ENCODE measurements at places on chromosomes 2 and 18. TPM values are rescaled to one million over a fixed set of nuclear protein-coding genes. Genes with fewer than 3 reads are reported as not detected.

DNA sequence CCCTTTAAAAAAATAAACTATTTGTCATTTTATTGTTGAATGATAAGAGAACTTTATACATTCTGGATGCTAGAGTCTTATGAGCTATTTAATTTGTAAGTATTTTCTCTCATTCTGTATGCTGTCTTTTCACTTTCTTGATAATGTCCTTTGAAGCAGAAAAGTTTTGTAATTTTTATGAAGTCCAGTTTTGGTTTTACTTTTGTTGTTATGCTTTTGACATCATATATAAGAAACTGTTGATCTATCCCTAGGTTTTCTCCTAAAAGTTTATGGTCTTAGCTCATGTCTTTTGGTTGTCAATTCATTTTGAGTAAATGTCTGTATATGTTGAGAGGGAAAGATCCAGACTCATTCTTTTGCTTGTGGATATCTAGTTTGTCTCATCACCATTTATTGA is 52.5 kb downstream of the TMEM247 start:
- no peak for DNase-seq

DNA sequence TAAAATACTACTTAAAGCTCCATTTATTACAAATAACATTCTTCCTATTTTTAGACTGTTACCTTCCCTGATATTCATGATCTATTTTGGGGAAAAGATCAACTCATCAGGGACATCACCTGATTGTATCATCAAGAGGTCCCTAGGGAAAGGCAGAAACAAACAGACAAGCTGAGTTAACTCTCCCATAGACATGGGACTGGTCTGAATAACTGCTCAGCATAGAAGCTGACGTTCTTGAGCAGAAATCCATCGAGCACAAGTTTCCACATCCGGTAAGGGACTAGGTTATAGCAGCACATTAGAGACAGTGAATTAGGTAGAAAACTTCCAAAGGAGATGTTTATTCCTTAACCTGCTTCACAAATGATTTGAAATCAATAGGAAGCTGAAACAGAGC is 1100.4 kb upstream of the SLC39A10 start:
- no peak for DNase-seq

Gene ERMN
- not detected for total RNA-seq

GRCh38 chr2:211941216-211941747 is 597.3 kb downstream of the ERBB4 start:
- no peak for DNase-seq

Gene ERICH2
- total RNA-seq: 2.0 TPM

DNA sequence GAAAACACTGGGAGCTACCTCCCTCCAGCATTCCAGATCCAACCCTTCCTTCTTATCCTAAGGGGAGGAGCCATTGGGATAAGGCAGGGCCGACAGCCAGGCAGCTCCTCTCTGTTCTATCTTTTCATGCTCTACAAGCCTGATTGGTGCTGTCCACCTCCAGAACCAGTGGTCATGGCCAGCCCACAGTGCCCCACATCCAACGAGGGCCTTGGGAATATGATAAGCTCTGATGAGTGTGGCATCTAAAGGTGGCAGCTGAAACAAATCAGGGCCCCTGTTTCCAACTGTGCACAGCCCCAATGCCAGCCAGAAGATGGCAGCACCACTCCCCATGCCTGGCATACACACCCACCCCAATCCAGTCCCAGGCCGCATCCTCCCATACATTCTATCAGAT is 329.3 kb downstream of the C1D start:
- DNase-seq: peak; percentile 28

Gene CFC1
- total RNA-seq: not detected

DNA sequence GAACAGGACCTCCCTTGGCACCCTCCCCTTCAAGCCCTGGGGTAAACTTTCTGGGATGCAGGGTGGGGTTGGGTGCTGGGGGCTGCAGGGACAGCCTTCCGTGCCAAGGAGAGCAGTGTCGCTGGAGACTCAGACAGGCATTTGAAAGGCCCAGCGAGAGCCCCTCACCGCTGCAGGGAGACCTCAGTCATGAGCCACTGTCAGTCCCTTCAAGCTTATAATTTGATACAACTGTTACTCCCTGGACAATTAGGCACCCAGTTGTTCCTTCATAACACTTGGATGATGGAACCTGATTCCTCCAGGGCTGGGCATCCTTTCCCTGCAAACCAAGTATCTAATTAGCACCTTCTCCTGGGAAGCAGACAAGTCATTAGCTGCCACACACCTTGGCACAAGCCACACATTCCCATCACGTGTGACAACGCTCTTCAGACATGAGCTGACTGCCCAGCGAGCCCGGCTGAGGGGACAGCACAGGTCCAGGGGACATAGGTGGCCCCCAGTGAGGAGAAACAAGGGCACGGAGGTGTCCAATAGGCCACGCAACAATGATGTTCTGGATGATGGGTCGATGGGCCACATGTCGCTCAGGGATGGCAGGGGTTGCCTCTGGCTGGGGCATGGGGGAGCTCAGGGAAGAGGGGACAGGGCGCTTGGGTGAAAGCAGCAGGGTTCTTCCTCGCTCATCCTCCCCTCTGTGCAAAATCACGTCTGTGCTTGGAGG is 59.6 kb downstream of the KCNF1 start:
- DNase-seq: no peak

DNA sequence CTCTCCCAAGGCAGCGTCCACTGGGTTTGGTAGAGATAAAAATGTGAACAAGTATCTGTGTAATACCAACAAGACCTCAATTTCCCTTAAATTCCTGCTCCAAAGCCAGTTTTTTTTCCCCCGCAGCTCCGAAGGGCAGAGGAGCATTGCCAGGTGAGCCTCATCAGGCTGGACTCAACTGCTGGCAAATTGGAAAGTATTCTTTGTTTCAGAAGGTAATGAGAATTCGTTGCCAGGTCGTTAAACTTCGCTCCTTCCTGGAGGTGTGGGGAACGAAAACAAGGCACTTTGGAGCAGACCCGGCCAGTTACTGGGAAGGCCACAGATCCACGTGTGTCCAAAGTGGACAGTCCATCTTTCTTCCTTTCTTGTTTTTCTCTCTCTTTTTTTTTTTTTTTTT is 30.4 kb upstream of the ASB18 start:
- no peak for DNase-seq

Gene ASB18
- not detected for total RNA-seq

GRCh38 chr18:1361936-1362335 is 457.3 kb downstream of the ADCYAP1 start:
- no peak for DNase-seq

Gene GDF7
- total RNA-seq: 0.04 TPM

DNA sequence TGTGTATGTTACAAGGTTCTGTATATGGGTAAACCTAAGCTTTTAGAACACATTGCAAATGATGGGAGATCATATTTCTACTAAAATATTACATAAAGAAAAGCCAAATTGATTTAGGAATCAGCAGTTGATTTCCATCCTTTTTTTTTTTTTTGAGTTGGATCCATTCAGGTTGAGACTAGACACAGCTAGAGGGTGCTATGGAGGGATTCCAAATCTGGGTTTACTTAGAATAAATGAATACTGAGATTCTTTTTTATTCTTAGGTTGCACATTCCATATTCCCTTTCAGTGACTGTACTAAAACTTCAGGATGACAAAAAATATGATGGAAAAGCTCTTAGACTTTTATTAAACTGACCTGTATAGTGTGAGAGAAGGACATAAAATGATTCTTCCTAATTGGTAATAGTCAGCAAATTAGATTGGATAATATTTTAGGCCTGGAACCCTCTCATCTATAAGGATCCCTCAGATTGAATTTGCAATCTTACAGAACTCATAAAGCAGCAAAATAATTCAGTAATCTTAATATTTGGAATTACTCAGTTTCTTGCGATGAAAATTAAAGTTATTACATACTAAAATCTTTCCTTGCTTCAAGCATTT is 183.3 kb upstream of the SESTD1 start:
- no peak for DNase-seq

- peak; percentile 95 for DNase-seq
These were observed 72.4 kb upstream of the YWHAQ start for GRCh38 chr2:9703085-9703678.

DNA sequence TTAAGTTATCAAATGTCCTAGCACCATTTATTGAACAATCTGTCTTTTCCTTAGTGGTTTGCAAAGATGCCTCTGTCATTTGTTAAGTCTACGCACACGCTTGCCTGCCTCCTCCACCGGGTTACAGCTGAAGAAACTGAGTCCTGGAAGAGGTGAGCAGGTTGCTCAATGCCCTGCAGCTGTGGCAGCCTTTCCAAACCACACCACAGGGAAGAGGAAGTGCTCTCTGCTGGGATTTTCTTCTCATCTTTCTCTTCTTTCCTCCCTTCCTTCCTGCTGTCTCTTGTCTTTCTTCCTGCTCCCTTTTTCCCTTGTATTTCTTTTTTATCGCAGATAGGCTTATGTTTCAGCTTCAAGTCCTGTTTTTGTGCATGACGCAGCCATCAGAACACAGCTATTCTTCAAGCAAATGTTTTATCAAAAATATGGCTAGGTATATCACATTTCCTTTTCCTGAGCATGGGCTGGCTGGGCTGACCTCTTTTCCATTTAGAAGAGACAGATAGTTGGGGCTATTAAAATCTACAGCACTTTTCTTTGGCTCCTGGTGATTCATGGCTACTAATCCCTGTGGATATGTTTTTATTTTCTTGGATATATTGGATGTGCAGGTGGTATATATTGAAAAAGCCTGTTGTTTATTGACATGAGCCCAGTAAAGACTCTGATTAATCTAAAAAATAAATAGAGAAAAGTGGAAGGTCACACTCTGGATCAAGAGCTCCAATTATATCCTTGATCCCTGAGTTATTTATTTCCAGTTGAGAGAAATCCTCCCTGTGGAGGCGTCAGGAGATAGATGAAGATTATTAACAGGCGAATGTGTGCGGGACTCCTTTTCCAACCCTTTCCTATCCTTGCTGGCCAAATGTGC is 214.6 kb downstream of the TSN start:
- DNase-seq: no peak

- DNase-seq: no peak
These were observed 469.6 kb upstream of the CELF4 start for GRCh38 chr18:38035193-38035592.

- no peak for DNase-seq
These were observed 62.8 kb downstream of the TCF7L1 start for GRCh38 chr2:85195956-85196355.

DNA sequence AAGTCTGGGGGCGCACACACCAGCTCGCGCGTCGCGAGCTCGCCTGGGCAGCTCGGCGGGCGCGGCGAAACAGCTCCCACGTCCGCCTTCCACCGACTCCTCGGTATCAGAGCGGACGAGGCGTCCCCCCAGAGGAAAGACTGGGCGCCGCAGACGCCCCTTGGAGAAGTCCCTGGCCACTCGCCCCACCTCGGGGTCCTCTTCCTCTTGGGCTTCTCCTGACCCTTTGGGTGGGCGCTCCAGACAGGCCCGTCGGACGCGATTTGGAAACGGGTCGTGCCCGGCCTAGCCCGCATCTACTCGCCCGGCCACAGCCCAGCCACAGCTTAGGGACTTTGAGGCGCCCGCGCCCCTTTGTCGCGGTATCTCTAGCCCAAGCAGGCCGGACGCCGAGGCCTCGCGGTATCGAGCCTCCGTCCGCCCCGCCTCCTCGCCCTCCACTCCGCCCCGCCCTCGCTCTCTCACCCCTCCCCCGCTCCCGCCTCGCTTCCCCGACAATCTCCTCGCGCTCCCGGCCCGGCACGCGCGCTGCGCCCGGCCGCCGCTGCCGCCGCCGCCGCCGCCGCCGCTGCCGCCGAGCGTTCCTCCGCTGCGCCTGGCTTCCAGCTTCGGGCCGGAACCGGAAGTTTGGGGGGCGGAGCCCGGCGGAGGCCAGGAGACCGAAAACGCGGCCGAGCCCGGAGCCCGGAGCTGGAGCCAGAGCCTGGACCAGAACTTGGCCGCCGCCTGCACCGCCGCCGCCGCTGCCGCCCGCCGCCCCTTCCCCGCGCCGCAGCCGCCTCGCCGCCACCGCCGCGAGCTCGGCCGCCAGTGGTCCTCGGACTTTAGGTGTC is 749 bp upstream of the ACVR2A start:
- peak; percentile 93 for DNase-seq

- DNase-seq: no peak
These were observed 61.1 kb downstream of the DDX1 start for GRCh38 chr2:15652801-15653200.

Gene GPR55
- total RNA-seq: not detected

DNA sequence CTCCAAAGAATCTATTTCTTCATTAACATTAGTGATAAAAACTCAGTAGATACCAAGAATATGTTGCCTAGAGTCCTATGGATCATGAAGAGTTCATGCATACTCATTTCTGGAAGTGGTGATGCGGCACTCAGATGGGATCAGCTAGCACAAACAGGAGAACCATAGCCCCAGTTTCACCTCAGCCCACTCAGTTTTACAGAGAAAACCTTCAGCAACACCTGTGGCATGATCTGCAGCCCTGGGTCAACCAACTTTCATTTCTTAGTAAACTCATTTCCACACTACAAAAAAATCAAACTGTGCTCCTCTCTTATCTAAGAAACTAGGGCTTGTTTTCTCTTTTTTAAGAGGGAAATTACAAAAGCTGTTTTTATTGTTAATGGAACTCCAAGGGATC is 569.4 kb downstream of the CCDC85A start:
- DNase-seq: no peak

GRCh38 chr2:234565201-234565600 is 68.3 kb upstream of the ARL4C start:
- DNase-seq: no peak

DNA sequence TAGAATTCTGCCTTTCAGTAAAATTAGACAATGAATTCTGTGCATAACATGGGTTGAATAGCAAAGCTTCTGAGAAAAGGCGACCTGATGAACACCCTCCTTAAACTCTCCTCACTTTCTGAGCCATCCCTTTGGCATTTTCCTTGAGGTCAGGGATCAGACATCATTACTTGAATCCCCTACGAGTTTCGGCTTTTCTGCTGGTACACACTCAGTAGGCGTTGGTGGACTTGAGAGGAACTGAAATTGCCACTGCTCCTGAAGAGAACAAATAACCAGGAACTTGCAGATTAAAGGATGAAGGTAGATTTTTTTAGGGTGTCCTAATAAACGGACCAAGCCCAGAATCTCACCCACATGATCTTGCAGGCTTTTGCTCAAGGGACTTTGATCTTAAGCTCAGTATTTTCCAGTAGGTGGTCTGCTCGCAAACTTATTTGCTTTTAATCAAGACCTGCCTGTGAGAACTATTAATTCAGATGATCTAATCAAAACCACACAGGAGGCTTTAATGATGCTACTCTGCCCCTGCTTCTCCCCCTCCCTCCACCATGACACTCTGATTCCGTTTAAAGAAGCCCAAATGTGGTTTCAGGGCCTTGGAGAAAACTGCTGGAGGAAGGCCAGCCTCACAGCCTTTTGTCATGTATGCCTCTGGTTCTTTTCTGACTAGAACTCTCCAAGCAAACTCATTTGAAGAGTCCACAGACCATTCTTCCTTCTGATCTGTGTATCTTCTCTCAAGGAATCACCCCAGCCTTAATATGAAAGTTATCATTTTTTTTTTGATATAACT is 124.9 kb downstream of the PRKCE start:
- DNase-seq: no peak

Gene NPPC
- total RNA-seq: not detected

GRCh38 chr2:186533717-186534116 is 47.7 kb downstream of the ZC3H15 start:
- DNase-seq: no peak

Gene MSTN
- total RNA-seq: not detected

Gene SNED1
- total RNA-seq: 9.6 TPM

Gene CNRIP1
- total RNA-seq: not detected
